A172 (cell line): ENCODE measurements at places on chromosomes 13 and 19.

DNA sequence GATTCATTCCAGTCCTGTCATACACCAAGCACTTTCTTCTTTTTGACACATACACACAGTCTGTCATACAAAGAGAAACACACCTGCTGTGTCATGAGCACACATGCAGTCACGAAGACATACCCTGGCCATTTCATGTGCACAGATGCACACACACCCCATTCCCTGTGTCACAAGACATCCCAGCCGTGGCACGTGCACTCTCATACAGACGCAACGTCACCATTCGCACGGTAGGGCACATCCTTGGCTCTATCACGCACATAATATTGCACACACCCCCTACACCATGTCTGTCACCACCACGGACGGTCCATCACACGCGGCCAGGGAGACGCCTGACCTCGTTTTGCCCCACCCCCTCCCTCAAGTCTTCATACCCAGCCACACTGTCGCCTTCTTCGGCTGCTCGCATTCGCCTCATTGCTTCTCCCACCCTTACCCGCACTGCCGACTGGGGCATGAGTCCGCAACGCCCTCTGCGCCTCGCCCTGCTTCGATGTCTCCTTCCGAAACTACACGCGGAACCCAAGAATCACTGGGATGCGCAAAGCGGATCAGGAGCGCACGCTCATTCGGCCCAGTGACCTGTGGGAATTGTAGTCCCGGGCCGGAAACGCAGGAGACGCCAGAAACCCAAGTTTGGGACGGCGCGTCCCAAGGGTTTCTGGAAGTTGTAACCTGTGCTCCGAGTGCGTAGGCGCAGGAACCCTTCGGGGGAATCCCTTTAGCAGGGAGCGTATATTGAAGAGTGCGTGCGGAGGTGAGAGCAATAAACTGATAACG is 6.8 kb upstream of the ZNF283 start:
- no peak for DNase-seq

- DNase-seq, result no peak
Measured at GRCh38 chr19:45137179-45137761, 23.5 kb downstream of the NKPD1 start.

GRCh38 chr19:30512176-30513081 is 140.2 kb downstream of the ZNF536 start:
- DNase-seq, result no peak

DNA sequence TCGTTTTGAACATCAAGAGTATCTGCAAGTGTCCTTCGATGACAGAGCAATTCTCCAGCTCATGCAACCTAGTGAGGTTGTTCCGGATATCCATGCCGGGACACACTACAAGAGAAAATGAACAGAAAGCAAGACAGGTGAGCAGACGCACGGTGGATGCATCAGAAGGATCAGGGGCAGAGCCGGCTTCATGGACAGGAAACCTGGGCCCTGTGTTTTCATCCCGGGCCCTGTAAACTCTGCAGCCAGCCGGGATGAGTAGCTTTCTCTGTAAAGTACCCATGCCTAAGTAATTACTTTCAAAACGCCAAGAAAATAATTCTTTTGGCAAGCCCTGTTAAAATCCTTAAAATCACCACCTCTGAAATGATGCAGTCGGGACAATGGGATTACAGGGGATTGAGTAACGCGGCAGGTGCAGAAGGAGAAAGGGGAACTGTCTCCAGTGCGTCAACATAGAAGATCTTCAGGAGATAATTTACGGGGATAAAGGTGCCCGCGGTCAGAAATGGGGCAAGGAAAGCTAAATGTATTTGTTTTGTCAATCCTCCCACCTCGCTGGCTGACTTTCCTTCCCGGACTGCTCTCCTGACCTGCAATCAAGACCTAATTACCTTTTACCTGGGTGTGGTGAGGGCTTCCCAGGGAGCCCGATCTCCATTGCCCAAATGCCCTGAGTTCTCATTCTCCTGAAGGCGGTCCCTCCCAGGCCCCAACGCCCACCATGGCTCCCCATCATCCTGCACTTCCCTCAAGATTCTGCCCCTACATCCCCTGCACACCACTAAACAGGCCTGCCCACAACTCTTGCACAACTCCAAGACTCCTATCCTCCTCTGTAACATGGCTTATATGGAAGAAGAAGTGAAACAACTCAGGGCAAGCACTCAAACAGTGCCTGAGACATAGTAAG is 26.2 kb downstream of the INSR start:
- no peak for DNase-seq

- DNase-seq, result no peak
Measured at GRCh38 chr13:48862572-48862971, 113.1 kb upstream of the FNDC3A start.

DNA sequence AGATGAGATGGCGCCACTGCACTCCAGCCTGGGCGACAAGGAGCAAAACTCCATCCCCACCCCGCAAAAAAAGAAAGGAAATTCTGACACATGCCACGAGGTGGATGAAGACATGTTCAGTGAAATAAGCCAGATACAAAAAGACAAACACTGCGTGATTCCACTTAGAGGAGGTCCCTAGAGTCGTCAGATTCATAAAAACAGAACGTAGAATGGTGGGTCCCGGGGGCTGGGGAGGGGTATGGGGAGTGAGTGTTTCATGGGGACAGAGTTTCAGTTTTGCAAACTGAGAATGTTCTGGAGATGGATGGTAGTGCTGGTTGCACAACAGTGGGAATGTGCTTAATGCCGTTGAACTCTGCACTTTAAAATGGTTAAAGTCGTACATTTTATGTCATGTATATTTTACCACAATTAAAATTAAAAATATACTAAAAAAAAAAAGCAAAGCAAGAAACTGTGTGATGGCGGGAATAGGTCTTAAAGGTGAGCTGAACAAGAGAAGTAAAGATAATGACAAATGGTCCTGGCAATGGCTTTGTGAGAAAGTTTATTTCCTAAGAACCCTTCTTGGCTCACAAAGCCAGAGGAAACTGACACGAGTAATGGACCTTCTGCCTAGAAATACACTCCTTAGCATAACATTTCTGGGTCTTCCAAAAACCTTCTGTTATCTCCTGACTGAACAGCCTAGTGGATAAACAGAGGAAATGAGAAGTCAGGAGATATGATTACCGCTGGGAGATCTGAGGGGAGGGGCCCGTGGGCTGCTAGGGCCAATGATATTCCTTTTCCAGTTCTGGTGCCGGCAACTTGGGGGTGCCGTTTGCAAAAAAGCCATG is 4.2 kb upstream of the SPC24 start:
- no peak for DNase-seq

- no peak for DNase-seq
Measured at GRCh38 chr13:113207890-113208420, 514 bp downstream of the PCID2 start.
